Stimulated activated CD8-positive, alpha-beta memory T cell treated with anti-CD3 and anti-CD28 coated beads, Interleukin-15, amount 100 ng/mL, for 4 hours (primary cell): ENCODE measurements at places on chromosomes 6 and 20.

DNA sequence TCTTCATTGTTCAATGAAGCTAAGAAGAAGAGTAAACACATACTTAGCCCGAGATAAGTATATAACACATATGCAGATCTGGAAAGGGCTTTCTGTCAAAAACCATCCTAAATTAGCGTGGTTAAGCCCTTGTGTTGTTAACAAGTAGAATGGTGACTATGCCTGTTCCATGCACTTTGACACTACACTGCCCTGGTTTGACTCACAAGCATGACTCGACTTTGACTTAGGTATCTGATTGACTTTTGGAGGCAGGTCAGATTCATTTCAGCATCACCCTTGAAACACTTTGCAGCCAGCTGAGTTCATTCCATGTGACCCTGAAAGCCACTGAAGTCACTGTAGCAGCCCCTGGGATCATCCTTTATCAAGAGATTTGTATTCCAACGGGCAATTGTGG lies 239.8 kb downstream of the TBX18 start:
- DNase-seq = no peak

- no peak for DNase-seq
Observed at GRCh38 chr6:145838305-145838704, 23.7 kb upstream of the FBXO30 start.

DNA sequence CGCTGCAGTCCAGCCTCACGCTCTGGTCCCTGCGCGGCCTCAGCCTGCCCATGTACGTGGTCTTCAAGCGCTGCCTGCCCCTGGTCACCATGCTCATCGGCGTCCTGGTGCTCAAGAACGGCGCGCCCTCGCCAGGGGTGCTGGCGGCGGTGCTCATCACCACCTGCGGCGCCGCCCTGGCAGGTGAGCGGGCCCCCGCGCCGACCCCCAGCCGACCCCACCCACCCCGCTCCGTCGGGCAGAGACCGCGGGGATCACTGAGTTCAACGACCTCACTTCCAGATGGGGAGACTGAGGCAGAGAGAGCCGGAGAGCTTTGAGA lies 545 bp downstream of the SLC35D3 start:
- no peak for DNase-seq

DNA sequence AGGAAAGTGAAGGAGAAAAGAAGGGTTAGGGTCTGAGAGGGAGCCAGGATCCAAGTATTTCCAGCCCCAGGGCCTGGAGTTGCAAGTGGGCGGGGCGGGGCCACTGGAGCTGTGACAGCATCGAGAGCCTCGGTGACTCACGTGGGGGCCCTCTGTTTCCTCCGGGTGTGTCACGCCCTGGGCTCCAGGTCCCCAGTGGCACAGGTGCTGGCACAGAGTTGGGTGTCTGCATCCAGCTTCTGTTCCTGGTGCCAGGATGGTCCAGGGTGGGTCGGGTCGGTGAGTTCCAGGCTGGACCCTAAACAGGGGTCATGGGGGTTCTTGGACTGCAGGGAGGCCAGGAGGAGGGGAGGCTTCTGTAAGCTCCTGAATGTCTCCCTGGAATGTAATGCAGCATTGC lies 16.7 kb downstream of the RAET1L start:
- DNase-seq = no peak
